HepG2 (cell line): ENCODE measurements at places on chromosomes 4 and X. TPM values are rescaled to one million over a fixed set of nuclear protein-coding genes. Genes with fewer than 3 reads are reported as not detected.

DNA sequence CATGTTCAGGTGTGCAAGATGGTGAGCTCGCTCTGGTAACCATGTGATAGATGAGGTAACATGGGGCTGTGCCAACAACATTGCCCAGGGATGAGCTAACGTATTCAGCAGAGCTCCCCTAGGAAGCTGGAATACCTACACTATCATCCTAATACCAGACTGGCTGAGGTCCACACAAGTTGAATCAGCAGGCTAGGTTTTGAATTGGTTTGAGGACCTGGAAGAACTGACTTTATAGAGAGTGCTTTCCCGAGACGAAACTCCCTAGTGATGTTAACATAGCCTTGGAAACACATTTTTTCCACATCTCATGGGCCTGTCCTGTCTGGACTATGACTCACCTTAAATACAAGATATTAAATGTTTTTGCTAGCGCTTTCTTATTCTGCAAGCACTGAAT, 56.7 kb downstream of the IGFBP7 start:
- DNase-seq, result no peak

- peak; percentile 56 for DNase-seq
These were observed 59.2 kb downstream of the SLC7A11 start for GRCh38 chr4:138182838-138183426.

- DNase-seq, result no peak
These were observed 66.6 kb upstream of the FHL1 start for GRCh38 chrX:136080766-136081165.

DNA sequence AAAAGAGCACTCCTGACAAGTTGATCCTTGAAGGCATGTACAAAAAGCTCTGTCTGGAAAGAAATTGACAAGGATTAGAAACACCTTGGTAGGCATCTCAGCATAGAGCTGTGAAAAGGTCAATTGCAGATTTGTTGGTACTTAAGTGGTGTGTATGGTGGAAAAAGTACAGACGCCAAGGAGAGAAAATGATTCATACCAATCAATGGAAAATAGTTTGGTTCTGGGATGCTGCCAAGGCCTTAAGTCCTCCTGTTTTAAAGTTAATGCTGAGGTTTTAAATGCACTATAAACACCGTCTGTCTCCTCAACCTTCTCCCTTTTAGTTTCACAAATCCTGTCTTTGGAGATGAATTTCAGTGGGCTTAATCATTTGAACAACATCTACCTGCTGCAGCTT, 524.1 kb downstream of the IL15 start:
- DNase-seq, result no peak

DNA sequence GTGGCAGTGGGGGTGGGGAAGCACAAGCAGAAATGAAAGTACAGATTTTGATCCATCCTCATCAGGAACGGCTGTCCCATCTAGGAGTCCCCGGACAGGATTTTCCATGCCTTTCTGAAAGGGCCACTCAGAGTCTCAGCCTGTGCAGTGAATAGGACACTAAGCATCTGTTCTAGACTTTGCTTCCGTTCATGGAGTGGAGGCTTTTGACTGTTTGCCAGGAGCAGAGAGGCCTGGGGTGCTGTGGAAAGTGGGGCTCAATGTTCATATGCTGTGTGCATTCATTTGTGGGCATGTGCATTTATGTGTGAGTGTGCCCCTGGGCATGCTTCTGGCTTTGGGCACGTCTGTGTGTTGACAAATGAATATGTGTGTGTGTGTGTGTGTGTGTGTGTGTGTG, 25.6 kb upstream of the MAMLD1 start:
- no peak for DNase-seq

DNA sequence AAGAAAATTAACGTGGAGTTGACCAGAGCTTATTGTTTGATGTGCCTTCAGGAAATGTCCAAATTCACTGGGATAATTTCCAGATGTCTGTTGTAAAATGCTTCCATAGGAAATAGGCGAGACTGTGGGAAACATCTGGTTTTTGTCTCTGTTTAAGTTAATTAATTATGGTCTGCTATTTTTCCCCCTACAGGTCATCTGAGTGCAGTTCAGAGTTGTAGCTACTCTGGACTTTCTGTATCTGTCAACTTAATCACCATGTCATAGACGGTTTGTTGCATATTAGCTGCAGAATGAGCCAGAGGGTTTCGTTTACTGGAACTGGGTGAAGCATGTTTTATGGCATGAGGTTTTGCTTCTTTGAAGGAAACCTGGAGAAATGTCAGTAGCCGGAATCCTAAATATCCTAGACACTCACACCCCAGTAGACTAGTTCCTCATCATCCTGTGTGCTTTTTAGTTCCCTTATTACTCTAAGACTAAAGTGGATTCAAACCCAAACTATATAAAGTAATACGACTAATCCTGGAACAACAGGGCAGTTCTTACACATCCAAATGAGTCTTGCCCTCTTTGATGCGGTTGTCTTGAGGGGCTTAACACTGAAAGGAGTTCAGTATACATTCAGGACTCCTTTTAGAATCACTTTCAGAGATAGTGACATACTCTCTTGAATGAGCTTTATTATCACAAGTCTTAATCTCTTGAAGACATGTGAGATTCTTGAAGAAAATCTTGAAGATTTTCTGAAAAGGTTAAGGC, 62.5 kb downstream of the PPEF1 start:
- no peak for DNase-seq

GRCh38 chr4:76687746-76688448, 210.0 kb downstream of the SOWAHB start:
- DNase-seq, result no peak

GRCh38 chr4:42655269-42655637, 1.7 kb downstream of the ATP8A1 start:
- DNase-seq, result no peak

GRCh38 chrX:132444936-132445335, 43.9 kb downstream of the MBNL3 start:
- no peak for DNase-seq

DNA sequence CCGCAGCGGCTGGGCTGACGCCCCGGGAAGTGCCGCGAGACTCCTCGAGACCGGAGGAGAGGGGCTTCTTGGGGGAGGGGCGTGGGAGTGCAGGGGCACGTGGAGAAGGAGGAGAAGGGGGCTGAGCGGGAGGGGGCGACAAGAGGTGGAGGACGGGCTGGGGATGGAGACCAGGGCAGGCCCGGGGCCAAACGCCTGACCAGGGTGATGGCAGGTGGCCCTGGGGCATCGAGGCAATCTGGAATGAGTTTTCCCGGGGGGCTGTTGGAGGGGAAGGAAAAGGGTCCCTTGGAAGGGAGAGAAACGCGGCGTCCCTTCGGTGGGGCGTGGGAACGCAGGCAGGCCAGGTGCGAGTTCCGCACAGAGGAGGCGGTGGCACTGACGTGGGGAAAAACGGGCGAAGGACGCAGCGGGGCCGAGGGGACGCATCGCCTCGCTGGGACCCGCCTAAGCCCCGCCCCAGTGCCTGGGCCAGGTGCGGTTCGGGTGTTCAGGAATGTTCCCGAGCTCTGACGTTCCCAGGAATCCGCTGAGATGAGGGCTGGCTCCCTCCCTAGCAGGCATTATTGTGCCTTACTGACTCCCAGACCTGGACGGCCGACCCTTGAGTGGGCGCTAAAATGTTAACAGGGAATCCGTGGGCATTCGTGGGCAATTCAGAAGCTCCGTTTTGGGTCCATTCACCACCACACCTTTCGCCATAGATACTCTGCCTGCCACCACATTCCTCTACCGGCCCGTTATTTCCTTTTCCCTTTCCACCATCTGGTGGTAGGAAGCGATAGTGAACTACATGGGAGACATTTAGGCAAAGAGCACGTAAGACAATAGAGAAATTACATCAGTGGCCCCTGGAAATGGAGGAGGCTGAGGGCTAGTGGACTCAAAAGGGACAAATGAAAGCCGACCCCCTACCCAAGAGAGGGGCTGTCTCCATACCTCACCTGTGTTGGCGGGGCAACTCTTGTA, 795 bp upstream of the SH3KBP1 start:
- peak; percentile 78 for DNase-seq

DNA sequence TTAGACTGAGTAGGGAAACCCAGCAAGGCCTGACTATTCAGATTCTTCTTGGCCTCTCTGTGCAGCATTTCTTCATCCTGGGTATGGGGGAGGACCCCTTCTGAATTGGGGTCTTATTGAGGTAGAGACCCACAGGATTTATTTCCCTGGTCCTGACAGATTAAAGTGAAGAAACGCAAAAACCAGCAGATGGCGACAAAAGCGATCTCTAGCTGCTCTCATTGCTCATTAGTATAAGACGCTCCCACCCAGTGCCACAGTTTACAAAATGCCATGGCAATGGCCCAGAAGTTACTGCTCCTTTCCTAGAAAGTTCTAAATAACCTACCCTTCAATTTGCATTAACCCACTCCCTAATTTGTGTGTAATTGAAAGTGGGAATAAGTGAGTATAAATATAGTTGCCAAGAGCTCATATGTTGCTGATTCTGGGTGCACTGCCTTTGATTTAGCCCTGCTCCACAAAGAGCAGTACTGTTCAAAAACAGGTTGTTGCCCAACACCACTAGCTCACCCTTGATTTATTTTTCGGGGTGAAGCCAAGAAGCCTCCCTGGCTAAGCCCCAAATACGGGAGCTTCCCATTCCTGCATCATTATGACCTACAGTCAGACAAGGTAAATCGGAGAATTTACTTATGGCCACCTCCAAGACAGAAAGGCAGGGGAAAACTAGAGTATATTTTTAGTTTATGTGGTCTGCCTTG, 3.7 kb upstream of the BEX4 start:
- DNase-seq, result peak; percentile 25

- no peak for DNase-seq
These were observed 50.2 kb downstream of the ZNF827 start for GRCh38 chr4:145888393-145888792.

- no peak for DNase-seq
These were observed 7.6 kb upstream of the CXCL5 start for GRCh38 chr4:74006009-74006476.

- DNase-seq, result no peak
These were observed 24.3 kb downstream of the GRSF1 start for GRCh38 chr4:70815370-70815769.

- DNase-seq, result no peak
These were observed 207.6 kb downstream of the THOC2 start for GRCh38 chrX:123525123-123525725.

- no peak for DNase-seq
These were observed 60.9 kb upstream of the MXD4 start for GRCh38 chr4:2322841-2323240.

DNA sequence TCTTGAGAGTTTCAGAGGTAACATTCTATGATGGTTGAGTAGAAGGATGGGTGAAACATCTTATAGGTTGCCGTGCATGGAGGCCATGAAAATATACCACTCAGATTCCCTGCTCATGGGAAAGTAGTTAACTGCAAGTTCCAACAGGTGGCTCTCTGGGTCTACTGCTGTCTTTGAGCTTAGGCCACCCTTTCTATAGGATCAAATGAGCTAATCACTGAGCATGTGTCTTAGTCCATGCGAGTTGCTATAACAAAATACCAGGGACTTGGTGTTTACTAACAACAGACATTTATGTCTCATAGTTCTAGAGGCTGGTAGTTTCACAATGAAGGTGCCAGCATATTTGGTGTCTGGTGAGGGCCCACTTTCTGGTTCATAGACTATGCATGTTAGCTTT, 144.8 kb upstream of the UNC5C start:
- no peak for DNase-seq

GRCh38 chrX:132671229-132671641, 182.4 kb upstream of the MBNL3 start:
- DNase-seq, result no peak

GRCh38 chrX:82335772-82336171, 1133.9 kb downstream of the SH3BGRL start:
- DNase-seq, result no peak

GRCh38 chr4:84263415-84263814, 235.7 kb downstream of the NKX6-1 start:
- DNase-seq, result no peak

Gene NSG1
- not detected in 2 replicates for polyA plus RNA-seq

Gene REELD1
- 0.08 and 0.26 TPM in 2 replicates for polyA plus RNA-seq

Gene PNMA5
- not detected in 2 replicates for polyA plus RNA-seq

Gene LUZP4
- polyA plus RNA-seq, result not detected in 2 replicates

Gene SSX2B
- polyA plus RNA-seq, result not detected in 2 replicates

Gene CLCN4
- polyA plus RNA-seq, result 1.8 and 1.9 TPM in 2 replicates

Gene RPL39
- 2,024 and 2,312 TPM in 2 replicates for polyA plus RNA-seq

Gene STS
- polyA plus RNA-seq, result 0.87 and 0.88 TPM in 2 replicates

Gene TRPC5OS
- polyA plus RNA-seq, result not detected in 2 replicates

Gene ADRA2C
- polyA plus RNA-seq, result 15.4 and 23.1 TPM in 2 replicates

Gene RXFP1
- polyA plus RNA-seq, result not detected in 2 replicates

Gene TRIM2
- polyA plus RNA-seq, result 2.1 and 2.9 TPM in 2 replicates

Gene EDNRA
- not detected in 2 replicates for polyA plus RNA-seq

Gene GLRA3
- not detected in 2 replicates for polyA plus RNA-seq

Gene KCND1
- 0.30 and 1.1 TPM in 2 replicates for polyA plus RNA-seq
